T-helper 2 cell (primary cell): ENCODE measurements at places on chromosomes 4 and X.

DNA sequence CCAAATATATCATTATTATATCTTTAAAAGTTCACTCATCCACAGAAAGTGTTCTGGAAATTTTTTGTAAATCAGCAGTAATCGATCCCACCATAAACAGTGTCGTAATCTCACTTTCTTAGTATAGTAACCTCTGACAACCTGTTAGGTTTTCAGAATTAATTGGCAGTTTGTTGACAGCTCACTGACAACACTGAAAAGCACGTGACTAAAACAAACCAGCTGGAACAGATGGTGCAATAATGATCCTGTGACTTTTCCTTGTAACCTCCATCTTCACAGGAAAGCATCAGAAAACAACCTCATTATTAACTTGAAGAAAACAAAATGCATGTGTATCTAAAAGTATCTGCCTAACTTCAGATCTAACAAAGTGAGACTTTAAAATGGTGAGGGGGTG lies 48.5 kb downstream of the FSTL5 start:
- DNase-seq: no peak

GRCh38 chrX:120741452-120741851 lies 111.6 kb upstream of the C1GALT1C1 start:
- DNase-seq: no peak

DNA sequence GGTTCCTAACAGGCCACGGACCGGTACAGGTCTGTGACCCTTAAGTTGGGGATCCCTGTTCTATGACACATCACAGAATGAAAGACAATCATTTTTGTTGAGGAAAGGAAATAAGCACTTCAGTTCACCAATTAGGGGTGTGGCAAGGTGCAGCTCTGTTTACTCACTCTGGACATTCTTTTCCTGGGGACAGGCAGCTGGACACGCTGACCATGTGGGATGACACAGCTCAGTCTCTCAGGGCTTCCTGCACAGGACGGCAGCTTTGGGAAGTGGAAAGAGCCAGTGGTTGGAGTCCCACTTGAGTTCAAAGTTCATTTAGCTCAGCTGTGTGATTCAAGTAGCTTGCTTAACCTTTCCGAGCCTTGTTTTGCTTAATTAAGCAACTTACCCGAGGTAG lies 55.7 kb downstream of the NDNF start:
- DNase-seq: no peak

GRCh38 chr4:55553441-55554201 lies 6.9 kb upstream of the CLOCK start:
- peak; percentile 57 for DNase-seq

DNA sequence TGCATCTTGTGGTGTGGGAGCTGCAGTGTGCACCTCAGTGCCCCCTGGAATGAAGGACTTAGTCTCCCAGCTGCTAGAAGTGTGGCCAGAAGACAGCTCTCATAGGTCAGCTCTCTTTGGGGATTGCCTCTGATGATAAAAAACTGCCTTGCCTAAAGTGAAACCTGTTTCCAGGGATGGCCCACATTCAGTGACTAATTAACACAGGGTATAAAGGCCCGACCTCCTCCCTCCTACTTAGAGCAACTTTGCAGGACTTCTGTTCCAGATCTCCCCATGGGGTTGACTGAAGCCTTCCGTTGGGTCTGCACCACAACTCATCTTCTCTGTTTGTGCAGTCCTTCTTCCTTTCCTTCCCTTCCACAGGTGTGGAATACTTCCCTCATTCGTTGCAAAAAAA lies 53.2 kb downstream of the SPINK2 start:
- DNase-seq: no peak

DNA sequence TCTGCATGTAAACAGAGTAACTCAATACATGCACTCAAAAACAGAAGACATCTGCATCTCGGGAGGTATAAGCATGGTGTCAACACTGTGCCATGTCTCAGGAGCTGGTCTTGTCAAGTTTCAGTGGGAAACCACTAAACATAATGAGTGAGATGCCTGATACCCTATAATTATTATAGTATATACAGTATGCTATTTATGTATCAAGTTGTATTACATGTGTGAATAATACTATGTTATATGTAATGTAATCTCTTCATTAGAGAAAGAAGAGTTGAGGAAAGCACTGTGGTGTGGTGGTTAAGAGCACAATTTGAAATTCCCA lies 2.5 kb downstream of the PPBP start:
- DNase-seq: no peak

DNA sequence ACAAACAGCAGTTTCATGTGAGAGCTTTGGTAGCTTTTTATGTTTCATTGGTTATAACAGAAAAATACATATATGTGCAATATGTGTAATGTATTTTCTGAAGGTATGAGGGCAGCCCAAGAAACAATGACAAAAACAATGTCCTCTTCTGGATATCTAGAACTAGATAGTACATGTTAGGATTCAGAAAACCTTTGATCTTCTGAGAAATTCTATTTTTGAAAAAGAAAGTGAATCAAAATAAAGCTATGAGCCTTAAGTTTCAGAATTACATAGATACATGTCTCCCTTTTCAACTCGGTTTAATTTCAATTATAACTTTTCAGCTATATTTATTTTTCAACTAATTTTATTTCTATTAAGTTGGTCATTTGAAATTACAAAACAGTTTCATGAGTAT lies 131.9 kb downstream of the REELD1 start:
- DNase-seq: no peak

GRCh38 chr4:168318266-168318895 lies at the start of gene DDX60:
Gene DDX60 (minus strand): TSS chr4:168318752. CDS start chr4:168311259, 7,493 bp downstream.
- peak; percentile 60 for DNase-seq

DNA sequence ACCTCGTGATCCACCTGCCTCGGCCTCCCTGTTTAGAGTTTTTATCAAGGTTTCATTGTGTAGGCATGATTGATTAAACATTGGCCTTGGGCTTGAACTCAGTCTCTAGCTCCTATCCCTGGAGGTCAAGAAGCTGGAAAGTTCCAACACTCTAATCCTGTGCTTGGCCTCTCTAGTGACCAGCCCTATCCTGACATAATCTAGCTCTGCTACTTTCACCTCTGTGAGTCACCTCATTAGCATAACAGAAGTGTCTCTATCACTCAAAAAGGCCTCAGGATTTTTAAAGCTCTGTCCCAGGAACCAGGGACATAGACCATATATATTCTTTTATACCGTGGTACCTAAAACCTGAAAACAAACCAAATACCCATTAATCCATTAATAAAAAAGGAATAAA lies 377.5 kb downstream of the CENPC start:
- DNase-seq: no peak

DNA sequence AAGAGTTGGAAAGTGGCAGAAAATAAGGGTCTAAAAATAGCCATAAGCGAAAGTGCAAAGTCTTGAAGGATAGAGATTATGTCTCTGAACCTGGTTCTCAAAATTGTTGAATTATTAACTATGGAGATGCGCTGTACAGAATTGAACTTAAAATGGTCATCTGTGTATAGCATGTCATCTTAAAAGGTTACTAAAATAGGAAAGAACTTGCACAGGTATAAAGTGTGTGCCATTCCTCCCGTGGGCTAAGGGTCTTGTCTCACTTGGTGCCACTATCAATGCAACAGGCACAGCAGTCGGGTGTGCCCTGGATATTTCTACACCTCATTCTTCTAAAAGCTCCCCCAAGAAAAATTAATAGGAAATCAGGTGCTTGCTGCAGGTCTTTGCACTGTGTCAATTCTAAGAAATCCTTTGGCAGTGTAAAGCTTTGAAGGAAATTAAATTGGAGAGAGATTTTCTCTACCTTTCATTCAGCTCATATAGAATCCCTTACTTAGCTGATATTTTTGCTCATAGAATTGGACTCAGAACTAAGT lies 2.4 kb downstream of the SORBS2 start:
- no peak for DNase-seq

DNA sequence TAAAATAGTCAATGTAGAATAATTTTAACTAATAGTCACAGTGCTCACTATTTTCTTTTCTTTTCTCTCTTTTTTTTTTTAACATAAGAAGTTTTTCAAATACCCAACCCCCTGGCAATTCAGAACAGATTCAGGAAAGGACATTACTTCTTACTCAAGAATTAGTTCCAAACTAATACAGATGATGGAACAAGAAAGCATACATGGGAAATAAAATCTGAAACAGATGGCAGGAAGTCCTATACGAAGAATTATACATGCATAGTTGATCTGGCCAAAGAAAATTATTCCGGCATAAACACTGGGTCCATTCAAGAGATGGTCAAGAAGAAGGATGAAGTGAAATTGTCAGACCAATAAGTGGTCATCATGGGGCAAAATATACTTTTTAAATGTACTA lies 614.4 kb upstream of the INTU start:
- DNase-seq: no peak

- DNase-seq: no peak
Measured at GRCh38 chrX:24235084-24235710, 78.7 kb downstream of the SUPT20HL2 start.

- no peak for DNase-seq
Measured at GRCh38 chr4:184953421-184953945, 64.8 kb upstream of the HELT start.

DNA sequence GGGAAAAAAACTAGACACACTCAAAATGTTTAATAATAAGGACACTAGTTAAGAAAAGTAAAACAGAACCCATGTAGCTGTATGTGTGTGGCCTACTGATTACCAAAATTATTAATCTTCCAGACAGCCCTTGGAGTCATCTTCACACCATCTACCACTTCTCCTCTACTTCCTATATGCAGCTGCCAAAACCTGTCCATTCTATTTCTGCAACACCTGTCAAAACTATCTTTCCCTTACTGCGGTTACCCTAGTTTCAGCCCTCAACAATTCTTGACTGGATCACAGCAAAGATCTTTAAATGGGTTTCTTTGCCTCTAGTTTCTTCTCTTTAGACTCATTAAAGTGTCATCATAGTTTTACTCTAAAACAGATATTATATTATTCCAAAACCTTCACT lies 72.6 kb downstream of the GPR82 start:
- DNase-seq: peak; percentile 6

GRCh38 chr4:110198049-110198434 lies 373 bp downstream of the ELOVL6 start:
- peak; percentile 7 for DNase-seq

DNA sequence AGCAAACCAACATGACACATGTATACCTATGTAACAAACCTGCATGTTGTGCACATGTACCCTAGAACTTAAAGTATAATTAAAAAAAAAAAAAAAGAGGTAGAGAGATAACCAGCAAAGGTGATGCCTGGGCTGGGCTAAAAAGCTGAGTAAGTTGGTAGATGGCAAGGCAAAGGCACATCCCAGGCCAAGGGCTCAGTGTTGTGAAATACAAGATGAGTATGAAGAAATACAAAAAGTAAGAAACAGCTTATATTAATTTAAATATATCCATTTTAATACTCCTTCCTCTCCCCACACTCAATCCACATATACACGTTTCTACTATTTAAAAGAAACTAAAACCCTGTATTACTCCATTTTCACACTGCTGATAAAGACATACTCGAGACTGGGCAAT lies 25.8 kb downstream of the TEC start:
- no peak for DNase-seq

- no peak for DNase-seq
Measured at GRCh38 chr4:105970371-105970770, 75.1 kb downstream of the NPNT start.

GRCh38 chr4:185831125-185831815 lies 19.3 kb upstream of the SORBS2 start:
- no peak for DNase-seq

- no peak for DNase-seq
Measured at GRCh38 chrX:40700640-40701342, 34.6 kb downstream of the MED14 start.

DNA sequence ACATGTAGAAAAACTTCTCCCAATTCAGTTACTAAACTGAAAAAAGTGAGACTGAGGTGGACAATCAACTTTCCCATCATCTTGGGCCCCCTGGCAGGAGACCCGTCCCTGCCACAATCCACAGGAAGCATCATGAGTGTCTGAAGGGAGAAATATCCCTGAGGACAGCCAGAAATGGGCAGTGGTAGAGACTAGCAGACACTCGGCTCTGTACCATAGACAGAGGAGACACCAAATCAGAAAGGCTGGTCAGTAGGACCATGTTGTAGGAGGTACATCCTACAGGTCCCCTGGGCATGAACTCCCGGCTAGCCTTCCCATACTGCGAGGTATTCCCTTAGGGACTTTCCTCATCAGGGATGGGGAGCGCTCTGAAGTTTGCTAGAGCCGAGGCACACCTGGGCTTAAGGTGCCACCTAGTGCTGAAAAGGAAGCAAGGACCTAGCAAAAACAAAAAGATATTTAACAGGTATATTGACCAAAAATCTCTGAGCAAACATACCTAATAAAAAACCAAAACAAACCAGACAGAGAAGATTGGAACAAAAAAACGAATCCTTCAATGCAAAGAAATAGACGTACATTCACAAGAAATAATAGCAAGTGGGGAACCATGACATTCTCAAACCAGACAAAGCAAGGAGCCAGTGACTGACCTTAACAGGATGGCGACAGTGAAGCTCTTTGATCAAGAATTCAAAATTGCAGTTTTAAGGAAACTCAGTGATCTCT lies 55.6 kb downstream of the HAUS3 start:
- no peak for DNase-seq

- no peak for DNase-seq
Measured at GRCh38 chr4:153582954-153583702, 101.0 kb upstream of the TLR2 start.

GRCh38 chr4:81802285-81802846 lies 330.7 kb upstream of the RASGEF1B start:
- no peak for DNase-seq

DNA sequence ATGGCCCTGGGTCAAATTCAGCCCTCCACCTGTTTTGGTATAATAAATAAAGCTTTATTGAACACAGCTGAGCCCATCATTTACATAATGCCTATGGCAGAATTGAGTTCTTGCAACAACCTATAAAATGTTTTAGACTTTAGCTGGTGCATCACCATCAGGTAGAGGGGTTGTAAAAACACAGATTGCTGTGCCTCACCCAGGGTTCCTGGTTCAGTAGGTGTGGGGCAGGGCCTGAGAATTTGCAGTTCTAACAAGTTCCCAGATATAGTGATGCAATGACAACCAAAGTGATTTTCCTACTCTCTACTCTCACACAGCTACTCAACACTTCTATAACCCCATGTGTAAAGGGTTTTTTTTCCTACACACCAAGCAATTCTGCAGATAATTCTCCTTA lies 120.0 kb upstream of the EGFL6 start:
- no peak for DNase-seq

DNA sequence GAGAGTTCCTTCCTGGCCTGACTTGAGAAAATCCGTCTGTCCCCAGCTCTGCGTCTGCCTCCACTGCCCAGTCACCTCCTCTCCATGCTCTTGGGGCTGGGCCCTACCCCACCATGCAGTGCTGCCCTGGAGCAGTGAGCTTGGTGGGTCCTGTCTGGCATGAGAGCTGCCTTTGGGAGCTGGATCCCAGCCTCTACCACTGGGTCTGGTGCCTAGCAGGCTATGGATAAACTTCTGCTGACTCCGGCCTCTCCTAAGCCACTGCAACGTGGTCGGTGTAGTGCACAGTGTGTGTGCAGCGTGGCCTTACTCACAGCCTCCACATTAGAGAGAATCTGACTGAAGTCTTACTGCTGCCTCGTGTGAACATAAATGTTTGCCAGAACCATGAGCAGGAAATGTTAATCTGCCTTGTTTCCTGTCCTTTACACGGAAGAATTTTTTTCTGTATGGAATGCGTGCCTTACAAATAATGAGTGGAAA lies 47.6 kb downstream of the HTT start:
- no peak for DNase-seq

- DNase-seq: no peak
Measured at GRCh38 chr4:147049946-147050345, 104.3 kb upstream of the TTC29 start.

GRCh38 chr4:78710536-78710935 lies 65.6 kb upstream of the BMP2K start:
- no peak for DNase-seq
